Karpas-422 (cell line): ENCODE measurements at places on chromosomes 2 and 18.
A peak's percentile ranks its signal among the peaks of the same experiment; 100 is the strongest.

- peak; percentile 43 for DNase-seq
Measured at GRCh38 chr18:77067291-77068061, 65.1 kb downstream of the MBP start.

DNA sequence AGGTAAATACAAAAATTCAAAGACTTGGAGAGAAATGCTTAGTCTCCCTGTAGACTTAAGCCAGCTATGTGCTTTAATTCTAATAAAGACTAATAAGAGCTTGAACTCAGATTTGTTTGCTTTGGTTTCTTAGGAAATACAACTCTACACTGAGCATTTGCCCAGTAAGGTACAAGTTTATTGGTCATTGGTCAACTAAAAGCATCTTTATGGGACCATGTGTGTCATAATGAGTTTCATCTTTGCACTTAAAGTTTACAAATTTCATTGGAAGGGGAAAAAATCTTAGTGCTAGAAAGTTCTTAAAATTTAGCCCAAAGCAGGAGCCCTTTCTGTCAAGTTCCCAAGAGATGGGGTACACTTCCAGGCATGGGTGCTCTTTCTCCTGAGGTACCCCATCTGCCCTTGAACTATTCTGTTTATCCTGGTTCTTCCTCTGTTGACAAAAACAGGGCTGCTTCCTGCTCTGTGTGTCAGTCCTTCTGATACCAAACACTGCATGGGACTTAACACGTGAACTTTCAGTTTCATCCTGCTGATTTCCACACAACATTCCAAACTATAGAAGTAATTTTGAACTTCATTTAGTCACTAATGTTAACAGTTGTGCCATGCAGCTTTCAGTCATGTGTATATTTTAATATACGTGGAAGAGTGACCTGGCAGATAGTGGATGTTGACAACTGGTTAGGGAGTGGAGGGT is 200.2 kb downstream of the TPGS2 start:
- no peak for DNase-seq

- no peak for DNase-seq
Measured at GRCh38 chr2:77807531-77808215, 285.5 kb upstream of the LRRTM4 start.

DNA sequence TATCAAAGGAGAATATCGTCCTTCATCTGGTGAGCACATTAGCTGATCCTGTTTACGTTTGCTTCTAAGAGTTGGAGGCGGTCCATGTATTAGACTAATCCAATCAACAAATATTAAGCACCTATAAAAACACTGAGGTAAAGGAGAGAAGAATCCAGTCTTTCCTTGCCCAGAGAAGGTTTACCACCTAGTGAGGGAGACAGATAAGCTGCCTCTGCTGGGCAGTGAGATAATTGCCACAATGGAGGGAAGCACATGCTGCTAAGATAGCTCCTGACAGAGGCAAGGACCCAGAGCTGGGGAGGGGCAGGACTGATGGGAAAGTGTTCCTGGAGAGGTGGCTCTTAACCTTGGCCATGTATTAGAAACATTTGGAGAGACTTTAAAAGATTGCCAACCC is 36.7 kb upstream of the ST8SIA5 start:
- DNase-seq, result no peak

DNA sequence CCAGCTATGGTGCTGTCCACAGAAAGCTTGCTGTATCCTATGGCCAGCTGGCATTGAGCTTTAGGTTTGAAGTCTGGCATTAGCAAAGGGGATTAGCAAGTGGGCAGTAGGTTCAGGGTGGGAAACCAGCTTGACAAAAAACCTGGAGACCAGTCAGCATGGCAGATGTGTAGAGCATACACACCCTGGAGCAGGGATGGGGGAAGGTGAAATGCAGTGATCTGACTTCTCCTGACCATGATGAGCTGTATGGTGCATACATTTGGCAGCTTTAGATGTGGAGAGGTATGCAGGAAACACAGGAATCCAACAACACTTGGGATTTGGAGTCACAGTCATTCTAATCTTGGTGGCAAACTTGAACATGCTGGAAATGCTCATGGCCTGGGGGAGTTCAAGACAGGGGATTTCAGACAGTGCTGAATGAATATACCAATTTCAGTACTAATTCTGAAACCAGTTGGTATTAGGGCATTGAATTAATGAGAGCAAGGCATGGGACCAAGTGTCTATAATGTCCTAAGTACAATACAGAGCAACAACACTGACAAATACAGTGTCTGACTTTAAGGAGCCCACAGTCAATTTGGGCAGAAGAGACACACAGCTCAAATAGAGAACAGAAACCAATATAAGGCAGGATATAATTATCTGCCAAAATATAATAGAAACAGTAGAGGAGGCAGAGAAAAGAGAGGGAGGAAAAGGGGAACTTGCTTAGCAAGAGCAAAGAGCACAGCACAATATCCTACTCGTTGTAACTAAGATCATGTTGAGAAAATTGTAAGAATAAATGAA is 11.8 kb downstream of the ARHGAP15 start:
- DNase-seq, result peak; percentile 86
